Fibroblast of skin of abdomen (primary cell): ENCODE measurements at places on chromosomes 13 and 19.

GRCh38 chr13:59356607-59357006 lies 807.1 kb downstream of the DIAPH3 start:
- DNase-seq = peak; percentile 64

GRCh38 chr19:15101479-15102082 lies 5.6 kb upstream of the SYDE1 start:
- no peak for DNase-seq

- no peak for DNase-seq
These were observed 6.8 kb upstream of the GRIN3B start for GRCh38 chr19:993361-993830.

DNA sequence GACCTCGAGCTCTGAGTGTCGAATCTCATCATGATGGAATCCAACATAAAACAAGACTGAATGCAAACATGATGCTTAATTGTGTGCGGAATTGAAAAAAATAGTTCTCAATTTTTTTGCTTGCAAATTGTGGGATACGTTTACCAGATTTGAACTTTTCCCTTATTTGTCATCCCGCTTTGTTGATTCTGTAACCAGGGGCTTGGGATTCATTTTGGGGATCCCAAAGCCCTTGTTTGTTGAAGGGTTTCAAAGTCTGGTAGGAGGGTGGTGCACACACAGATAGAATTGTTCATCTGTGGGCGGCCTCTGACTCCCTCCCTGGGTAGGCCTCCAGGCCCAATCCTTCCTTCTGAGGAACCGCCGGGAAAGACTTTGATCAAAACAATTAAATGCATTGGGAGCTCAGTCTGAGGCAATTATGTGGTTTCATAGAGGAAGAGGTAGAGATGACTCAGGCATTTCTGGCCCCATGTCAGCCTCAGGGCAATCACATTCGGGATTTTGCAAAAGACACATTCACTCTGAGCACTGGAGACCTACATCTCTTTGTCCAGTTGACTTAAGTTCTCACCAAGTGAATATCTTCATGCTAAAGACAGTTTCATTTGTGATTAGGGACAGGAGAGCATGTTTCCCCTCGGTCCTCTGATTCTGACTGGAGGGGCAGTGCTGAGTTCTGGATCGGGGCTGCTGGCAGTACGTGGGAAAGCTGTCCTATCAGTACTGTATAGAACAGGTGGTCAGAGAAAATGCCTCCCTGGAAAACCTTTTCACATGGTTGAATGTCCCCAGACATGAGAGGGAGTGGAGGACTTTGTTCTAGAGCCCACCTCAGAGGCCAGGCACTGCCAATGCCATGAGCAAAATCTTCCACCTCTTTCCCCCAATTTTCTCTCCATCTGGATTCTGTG lies 27.8 kb upstream of the IGFL4 start:
- DNase-seq = peak; percentile 91

GRCh38 chr13:73365252-73365651 lies 306.4 kb downstream of the KLF5 start:
- DNase-seq = no peak

DNA sequence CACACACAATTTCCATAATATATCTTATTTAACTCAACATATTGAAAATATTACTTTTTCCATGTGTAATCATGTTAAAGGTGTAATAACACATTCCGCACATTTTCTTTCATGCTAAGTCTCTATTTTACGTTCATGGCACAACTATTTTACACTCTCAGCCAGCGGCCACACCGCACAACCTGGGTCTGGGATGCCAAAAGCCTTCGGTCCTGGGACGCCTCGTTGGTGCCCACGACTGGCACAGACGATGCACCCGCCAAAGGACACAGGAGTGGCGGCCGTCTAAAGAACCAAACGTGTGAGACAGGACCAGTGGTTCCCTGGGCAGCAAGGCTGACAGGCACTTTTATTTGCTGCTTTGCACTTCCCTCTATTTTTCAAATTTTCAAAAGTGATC lies 10.0 kb upstream of the PROZ start:
- no peak for DNase-seq

- no peak for DNase-seq
These were observed 56.8 kb downstream of the DOCK9 start for GRCh38 chr13:98921015-98921580.

GRCh38 chr13:113548778-113549621 lies 35.6 kb upstream of the TFDP1 start:
- no peak for DNase-seq

DNA sequence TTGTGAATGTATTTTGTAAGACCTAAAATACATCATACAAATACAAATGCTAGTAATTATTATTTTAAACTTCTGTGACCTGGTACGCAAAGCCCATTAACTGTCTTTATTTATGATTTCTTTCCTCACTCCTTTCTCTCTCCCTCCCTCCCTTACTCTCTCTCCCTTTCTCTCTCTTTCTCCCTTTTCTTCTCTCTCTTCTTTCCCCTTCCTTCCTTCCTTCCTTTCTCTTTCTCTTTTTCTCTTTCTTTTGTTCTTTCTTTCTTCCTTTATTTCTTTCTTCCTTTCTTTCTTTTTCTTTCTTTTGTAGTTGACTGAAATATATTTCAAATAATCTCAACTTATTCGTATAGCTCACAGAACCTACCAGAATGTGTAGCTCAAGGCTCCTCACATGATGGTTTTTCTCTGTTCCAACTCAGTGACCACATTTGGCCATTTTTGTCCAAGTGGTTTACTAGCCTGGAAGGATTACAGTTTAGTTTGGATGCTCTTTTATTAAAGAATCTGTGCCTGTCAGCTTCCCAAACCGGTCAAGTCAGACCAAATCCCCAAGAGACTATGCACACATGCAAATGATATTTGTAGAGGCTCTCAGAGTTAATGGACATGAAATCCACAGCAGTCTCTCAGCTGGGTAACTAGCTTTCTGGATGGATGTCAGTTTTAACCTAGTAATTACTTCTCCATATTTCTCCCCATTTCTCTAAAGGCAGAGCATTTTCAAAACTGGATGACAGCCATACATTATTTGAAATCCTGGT lies 71.7 kb downstream of the POSTN start:
- peak; percentile 89 for DNase-seq

DNA sequence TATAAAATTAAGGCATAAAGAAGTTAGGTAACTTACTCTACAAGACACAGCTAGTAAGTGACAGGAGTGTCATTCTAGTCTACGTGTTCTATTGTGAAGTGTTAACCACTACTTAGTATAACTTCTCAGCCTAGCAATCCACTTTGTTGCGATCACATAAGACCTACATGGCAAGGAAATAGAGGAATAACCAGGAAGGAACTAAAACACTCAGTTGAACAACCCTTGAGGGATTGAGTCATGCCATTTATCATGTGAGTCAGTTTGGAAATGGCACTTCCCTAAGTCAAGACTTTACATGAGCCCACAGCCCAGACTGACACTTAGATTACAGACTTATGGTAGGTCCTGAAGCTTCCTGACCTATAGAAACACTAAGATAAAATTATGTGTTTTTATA lies 279.5 kb upstream of the PCDH20 start:
- peak; percentile 19 for DNase-seq

GRCh38 chr13:106241974-106242953 lies 293.2 kb downstream of the EFNB2 start:
- DNase-seq = peak; percentile 36
